ENCODE measurements at places on chromosomes 2 and 18. TPM values are rescaled to one million over a fixed set of nuclear protein-coding genes. Genes with fewer than 3 reads are reported as not detected.
A peak's percentile ranks its signal among the peaks of the same experiment; 100 is the strongest.

DNA sequence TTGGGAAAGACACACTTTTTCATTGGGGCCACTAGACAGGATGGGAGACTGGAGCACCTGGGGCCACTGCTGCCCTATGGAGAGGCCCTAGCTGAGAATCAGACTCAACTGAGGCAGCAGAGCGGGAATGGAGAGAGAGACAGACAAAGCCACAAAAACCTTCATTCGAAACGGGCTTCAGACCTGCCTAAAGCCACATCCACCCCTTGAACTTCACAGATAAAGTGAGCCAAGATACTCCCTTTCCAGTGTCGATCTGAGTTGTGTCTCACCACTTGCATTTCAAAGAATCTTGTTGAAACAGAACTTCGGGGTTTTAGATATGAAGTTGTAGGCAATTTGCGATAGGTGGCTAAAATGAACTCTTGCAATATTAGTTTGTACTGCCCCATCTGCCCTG lies 11.3 kb upstream of the LDLRAD4 start:
- no peak for ATAC-seq

DNA sequence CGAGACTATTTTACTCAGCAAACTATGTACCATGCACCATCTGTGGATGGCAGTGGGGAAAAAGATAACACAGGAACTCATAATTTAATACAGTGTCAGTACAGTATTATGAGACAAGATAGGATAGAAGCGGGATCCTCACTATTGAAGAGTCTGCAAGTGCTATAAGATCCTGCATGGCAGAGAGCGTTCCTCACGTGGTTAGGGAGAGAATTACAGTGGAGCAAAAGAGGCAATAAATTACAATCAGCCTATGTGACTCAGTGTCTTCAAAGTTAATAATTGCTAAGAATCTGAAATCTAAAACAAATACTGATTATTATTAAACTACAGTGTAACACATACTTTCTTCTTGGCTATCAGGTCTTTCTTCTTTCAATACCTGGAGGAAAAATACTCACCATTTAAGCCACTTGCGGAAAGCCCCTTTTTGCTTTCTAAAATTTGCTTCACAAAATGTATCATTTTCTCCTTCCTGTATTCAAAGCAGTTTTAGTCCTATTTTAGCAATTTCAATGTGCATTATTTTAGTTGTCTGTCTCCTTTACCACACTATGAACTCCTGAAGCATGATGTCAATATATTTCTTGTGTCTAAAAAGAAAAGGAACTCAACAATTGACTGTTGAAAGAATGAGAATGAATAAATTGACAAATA lies 342.9 kb downstream of the SPAG16 start:
- no peak for ATAC-seq

DNA sequence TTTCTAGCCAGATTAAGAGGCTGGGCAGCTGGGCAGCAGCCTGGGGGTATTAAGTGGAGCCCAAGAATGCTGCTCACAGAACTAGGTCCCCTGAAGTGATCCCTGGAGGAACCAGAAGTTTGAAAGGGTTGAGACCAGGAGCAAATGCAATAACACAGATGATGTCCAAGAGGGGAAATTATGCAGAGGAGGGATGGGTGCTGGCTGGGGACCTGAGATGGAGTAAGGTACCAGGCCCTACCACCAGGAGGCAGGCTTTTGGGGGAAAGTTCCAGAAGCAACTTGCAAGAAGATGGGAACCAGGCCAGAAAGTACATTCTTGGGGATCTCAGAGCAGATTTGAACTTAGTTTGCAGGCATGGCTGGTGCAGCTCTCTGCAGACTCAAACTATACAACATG lies 175.1 kb downstream of the NCK2 start:
- ATAC-seq = no peak

DNA sequence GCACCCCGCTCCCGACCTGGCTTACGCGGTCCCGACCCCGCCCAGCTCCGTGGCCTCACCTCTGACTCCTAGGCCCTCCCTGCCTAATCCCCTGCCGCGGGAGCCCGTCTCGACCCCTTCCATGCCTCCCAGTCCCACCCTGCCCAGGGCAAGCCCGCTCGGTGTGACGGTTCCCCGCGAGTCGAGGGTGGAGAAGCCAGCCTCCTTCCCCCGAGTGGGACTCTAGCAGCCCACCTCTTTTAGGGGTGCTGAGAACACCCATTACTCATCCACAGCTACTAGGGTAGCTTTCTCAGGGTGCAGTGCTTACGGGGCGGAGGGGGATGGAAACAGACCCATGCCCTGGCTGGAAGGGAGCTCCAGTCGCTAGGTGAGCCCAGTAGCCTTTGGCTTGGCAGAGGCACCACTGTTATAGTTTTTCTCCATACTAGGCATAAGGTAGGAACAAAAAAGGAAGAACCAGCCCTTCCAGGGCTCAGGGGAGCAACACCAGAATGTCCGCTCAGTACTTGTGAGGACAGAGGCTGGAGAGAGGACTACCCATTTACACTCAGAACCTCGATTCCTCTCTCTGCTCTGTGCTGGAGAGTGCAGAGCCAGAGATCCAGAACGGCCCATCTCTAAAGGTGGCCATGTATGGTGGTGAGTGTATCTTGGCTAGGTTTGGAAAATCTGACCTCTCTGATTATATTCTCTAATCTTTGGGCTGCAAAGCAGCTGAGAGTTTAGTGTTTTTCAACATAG lies 606 bp downstream of the AGBL5 start:
- ATAC-seq = peak; percentile 0

DNA sequence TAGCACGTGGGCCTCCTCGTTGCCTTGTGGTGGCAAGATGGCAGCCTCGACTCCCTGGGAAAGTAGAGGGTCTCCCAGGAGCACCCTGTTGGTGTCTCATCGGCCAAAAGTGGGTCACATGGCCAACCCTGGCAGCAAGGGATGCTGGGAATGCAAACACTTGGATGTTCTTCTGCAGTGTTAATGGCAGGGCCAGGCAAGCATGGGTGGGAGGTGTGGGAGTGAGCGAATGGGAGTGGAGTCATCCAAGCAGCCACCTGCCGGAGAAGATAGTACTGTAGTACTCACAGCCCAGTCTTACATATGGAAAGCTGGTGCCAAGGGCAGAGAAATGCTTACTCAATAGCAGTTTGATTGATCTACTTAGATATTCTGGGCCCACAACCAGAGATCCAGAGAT lies 122.2 kb downstream of the INHBB start:
- no peak for ATAC-seq

DNA sequence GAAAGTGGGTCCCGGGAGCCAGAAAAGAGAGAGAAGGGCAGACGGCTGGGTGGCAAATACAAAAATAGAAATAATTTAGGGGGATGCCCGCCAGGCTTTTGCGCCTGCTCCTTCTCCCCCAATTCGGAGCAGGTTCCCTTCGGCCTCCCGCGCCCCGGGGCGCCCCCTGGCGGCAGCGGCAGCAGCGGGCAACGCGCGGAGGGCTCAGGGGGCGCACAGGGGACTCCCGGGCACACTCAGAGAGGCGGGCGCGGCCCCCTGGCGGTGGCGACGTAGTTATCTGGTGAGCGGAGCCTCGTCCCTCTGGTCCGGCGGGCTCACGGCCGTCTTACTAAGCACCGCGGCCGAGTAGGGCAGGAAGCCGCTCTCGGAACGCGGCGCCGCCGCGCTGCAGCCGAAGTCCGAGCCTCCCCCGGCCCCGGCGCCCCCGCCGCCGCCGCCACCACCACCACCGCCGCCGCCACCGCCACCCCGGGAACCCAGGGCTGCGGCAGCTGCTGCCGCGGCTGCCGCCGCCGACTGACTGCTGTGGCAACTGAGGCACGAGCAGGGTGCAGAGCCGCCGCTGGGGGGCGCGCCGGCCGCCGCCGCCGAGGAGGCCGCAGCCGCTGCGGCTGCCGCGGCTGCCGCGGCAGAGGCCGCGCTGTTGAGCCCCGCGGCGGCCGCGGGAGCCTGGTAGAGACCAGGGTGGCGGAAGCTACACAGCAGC lies 3.8 kb downstream of the EVX2 start:
- peak; percentile 38 for ATAC-seq

- no peak for ATAC-seq
Measured at GRCh38 chr2:179677746-179678505, 183.5 kb downstream of the ZNF385B start.

GLI2 gene
- 22.3 TPM for total RNA-seq

GRCh38 chr2:60275958-60276357 lies 277.5 kb downstream of the BCL11A start:
- ATAC-seq = no peak

- no peak for ATAC-seq
Measured at GRCh38 chr2:238558456-238559099, 131.9 kb downstream of the ASB1 start.

DNA sequence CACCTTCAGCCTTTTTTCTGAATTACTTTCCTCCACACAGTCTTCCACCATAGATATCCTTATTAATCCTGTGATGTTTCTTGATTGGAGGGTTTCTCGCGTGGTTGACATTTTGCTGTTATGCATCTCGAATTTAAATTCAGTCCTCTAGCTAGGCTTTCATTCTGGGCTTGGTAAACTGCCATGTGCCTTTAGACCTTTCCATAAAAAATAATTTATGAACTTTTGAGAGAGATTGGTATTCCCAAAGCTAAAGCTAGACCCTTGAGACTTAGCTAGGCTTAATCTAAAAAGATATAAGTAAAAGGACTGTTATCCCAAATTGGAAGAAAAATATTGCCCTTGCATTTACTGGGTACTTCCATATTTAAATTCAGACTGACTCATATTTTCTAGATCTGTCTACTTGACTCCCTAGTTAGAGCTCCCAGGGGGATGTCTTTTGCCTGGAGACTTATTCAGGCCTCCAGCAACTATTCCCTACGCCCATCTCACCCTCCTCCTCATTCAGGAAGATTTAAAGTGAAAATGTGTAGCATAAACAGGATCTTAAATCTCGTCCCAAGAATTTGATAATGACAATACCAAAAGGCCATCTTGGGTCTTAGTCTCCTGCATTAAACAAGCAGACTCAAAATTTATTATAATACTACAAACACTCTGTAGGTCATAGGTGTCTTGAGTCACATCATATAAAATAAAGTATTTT lies 60.3 kb downstream of the KIAA2012 start:
- no peak for ATAC-seq

DNA sequence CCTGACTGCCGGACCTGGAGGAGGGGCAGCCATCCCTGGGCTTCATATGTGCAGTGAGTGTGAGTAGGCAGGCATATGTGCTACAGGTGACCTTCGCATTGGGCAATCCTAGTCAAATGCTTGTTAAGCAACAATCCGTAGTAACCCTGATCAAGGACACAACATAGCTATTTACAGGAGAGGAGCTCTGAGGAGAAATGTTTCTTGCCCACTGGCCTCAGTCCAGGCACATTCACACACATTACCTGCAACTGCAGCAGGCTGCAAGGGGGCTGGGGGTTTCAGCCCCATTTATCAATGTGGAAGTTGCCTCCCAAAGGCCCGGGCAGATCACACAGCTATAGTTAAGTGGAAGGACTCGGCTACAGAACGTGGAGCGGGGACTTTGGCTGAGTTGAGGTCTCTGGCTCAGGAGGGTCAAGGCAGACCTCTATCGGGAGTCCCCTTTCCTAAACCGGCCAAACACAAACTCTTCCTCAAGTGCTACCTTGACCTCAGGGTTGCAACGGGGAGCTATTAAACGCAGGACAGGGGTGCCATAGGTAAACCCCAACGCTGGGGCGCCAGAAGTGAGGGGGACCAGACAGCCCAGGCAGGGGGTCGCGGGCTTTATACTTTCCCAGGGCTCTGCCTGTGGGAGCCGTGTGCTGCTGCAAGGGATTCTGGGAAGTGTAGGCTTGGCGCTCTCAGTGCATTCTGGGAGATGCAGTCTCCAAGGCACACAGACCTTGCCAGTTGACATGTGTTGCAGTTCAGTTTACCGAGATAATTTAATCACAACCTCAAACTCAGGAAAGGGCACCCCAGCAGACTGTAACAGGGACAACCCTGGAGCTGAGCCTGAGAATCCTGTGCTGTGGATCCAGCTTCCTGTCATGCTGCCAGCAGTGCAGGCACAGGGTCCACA lies 9.4 kb downstream of the KHK start:
- peak; percentile 78 for ATAC-seq

PAX3 gene
- not detected for total RNA-seq

CXCR2 gene
- 3.2 TPM for total RNA-seq

MBD2 gene
- 48.5 TPM for total RNA-seq

DNA sequence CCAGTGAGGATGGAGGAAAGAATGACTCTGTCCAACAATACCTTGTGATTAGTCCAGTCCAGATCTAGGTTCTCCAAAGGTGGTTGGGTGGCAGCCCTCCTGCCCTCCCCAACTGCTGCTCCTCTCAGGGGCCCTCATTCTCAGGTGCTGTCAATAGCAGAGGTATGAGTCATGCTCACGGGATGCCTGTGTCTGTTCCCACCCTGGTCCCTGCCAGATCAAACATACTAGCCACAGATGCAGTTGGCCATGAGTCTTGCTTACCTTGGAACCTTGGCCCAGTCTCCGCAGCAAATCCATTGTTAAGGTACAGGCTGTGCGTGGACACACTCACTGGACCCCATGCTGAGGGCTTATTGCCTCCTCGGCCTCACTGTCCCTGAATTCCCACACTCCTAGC lies 24.9 kb upstream of the RPIA start:
- no peak for ATAC-seq

IFIH1 gene
- total RNA-seq = 7.1 TPM

UPP2 gene
- not detected for total RNA-seq
